Suprapubic skin (tissue), 4 donors: ENCODE measurements at places on chromosomes 2 and 18.

DNA sequence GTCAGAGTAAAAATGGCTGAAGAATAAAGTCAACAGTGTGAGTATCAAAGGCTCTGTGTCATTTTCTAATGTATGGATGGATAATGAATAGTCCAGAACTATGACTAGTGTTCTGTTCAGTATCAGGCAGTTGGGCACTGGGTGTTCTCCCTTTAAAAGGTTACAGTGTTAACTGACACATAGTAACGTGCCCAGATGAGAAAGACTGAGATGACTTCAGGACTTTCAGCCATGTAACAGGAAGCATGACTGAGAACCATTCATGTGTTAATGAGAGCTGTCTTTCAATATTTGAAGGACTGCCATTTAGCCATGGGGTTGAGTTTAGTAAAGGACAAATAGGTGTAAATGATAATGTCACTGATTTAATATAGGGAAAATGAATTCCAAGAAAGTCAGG, 187.1 kb downstream of the GULP1 start:
- no peak for DNase-seq

- no peak for DNase-seq
Observed at GRCh38 chr18:68301441-68301840, 413.5 kb downstream of the TMX3 start.

DNA sequence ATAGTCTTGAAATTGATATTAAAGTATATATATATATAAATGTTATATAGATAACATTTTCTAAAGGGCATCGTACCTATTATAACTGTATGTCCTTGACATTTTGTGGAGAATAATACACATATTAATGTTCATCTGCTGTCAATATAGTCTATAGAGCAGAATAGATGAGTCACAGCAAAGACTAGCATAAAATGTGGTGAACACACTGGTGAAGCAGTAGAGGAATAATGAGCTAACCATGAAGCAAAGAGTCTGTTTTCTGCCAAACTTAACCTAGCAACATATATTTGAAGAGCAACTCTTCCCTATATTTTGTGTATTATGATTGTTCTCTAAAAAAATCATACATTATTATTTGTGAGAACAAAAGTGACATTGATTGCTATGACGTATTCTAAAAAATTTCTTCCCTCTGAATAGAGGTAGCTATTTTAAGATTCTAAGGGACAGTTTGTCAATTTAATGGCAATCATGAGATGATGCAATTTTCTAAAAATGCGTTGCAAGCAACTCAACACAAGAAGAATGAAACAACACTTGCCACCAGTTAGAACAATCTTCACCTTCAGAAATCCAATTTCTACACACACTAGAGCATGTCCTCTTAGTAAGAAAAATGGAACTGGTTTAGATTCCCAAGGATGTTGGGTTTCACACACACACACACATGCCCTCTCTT, 22.0 kb downstream of the DOCK10 start:
- no peak for DNase-seq

DNA sequence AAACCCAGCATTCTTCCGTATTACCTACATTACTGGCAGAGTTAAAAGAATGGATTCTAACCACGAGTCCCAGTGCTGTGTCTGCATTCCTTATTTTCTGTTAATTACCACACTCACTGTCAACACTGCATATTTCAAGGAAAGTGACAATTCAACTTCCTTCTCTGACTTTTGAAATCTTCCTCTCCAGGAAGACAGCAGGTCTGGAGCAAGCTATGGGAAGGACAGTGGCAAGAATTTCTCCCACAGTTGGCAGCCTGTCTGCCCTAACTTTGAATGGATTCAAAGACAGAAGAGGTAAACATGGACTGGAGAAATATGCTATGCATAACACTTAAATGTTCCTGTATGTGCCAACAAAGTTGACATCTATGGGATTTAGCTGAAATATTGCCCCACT, 700.5 kb upstream of the CHAC2 start:
- no peak for DNase-seq

DNA sequence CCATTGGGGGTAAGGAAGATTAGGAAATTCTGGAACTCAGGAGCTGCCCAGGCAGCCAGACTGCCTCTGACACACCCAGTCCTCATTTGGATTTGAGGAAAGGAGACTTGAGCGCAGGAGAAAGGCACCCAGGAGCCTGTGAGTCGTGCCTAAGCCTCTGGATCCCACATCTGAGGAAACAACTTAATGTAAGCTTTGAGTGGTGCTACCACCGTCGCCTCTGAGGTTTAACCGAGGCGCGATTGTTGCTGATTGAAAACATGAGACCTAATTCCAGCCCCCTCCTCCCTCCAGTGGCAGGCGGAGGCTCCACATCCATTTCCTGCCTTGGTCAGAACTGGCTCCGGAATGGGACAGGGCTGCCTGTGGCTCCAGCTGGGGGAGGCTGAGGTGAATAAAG, 176.7 kb upstream of the PKDCC start:
- no peak for DNase-seq

DNA sequence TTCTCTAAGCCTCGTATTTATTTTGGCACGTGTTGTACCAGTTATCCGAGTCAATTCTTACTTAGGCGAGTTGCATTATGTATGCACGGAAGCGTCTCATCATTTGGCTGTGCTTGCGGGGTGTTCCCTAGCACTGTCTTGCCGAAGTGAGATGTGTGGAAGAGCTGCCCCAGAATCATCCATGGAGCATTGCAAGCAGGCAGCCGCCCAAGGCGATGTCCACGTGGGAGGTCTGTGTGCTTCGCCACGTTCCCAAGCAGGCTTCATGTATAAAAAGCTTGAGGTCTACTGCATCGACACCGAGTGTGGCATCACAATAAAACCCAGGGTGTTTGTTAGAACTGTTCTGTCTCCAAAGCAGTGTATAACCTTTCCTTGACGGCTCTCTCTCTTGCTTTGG, 849.9 kb downstream of the DCDC2C start:
- DNase-seq, result no peak

DNA sequence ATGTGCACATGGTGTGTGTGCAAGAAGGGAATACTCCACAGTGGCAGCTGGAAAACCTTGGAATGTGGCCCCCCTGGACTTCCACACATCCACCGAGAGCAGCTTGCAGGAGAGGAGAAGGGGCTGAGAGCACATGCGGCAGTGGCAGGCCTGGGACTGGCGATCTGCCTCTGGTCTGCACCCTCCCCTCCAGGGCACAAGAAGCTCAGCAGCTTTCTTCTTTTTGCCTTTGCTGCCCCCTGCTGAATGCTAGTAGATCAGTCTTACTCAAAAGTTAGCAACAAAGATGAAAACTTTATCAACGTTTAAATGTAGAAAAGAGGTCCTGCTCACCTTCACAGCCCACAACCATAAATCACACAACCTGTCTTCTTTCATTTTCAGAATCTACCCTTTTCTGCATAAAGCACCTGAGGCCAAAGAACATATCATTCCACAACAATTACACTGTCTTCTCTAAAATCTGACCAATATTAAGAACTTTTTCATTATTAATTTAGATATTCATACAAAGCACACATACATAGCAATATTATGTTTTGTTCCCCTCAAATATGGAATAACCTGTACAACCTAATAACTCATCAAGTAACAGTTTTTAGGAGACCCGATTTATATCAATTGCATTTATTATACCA, 34.6 kb downstream of the TGFBRAP1 start:
- no peak for DNase-seq

DNA sequence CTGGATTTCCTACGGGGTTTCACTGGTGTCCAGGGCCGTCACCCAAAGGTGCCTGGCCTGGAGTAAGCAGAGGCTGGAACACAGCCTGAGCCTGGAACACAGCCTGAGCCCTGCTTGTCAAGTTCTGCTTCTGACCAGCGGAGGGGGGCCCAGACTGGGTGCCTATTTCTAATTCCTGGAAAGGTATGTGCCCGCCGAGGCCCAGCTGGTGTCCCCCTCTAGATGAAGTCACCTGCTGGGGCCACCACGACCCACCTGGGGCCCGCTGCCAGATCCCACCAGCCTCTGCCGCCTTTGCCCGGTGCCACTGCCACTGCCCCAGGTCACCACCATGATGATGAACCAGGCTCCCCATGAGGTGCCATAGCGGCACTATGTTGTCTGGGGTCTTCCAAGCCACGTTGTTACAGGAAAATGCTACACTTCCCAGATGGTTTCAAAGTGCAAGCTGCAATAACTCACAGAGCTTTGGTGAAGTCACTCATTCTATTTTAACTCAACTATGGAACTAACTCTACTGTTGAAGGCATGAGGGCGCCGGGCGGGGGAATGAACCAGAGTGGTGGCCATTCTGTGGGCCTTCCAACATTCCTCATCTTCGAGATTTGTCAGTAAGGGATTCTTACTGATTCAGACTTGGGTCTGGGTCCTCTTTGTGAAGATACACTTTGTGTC, 40.9 kb upstream of the LAPTM4A start:
- no peak for DNase-seq

DNA sequence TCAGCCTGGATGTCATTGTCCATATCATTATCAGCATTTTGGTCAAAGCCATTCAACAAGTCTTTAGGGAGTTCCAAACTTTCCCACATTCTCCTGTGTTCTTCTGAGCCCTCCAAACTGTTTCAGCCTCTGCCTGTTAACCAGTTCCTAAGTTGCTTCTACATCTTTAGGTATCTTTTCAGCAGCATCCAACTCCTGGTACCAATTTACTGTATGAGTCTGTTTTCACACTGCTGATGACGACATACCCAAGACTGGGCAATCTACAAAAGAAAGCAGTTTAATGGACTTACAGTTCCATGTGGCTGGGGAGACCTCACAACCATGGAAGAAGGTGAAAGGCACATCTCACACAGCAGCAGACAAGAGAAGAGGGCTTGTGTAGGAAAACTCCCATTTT, 94.2 kb downstream of the GULP1 start:
- DNase-seq, result no peak

DNA sequence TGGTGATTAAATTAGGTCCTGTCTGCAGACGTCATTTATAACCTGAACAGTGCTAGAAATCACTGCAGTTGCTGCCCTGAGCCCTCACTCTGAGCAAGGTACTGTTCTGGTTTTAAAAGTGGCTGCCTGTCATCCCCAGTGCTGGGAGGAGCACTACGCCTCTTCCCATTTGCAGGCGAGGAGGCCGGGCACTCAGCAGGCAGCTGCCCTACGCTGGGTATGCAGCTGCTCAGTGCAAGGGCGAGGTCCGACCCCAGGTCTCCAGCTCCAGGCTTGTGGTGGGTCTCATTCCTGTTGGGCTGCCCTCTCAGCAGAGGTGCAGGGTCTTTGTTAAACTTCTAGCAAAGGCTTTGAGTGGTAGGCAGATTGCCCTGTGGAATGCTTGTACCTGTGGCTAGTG, 15.7 kb downstream of the CNDP2 start:
- peak; percentile 33 for DNase-seq

- DNase-seq, result no peak
Observed at GRCh38 chr2:66733364-66733999, 298.6 kb downstream of the MEIS1 start.

DNA sequence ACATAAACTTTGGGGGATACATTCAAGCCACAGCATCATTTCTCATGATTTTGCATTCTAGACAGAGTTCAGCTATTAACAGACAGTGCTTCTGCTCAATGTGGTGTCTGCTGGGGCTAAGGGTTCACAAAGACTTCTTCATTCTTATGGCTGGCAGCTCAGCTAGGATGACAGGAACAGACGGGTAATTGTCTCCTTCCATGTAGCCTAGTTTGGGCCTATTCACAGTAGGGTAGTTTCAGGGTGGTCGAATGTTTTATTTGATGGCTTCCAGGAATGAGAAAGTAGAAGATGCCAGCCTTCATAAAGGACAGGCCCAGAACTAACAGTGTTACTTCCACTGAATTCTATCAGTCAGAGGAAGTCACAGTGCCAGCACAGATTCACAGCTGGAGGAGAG, 26.0 kb upstream of the BCL2L11 start:
- DNase-seq, result no peak
